ENCODE measurements at places on chromosomes 5 and 9.

DNA sequence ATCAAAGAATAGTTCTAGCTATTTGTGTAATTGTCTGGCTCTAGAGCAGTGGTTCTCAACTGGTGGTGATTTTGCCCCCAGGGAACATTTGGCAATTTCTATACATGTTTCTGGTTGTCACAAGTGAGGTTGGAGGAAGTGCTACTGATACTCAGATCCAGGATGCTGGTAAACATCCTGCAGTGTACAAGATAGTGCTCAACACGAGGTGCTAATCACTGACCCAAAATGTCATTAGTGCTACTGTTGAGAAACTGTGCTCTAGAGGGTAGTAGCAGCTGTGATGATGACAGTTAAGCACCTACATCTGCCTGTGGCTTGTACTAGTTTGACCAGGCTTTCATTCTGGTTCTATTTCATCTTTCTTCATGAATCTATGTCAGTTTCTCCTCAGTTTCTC lies 22.1 kb downstream of the LRRC19 start:
- no peak for DNase-seq

- no peak for DNase-seq
Measured at GRCh38 chr5:154278908-154279307, 88.4 kb downstream of the GALNT10 start.

- DNase-seq: no peak
Measured at GRCh38 chr5:167284222-167284890, 1007.1 kb upstream of the WWC1 start.

GRCh38 chr9:109001275-109001676 lies 12.0 kb downstream of the CTNNAL1 start:
- no peak for DNase-seq

- DNase-seq: no peak
Measured at GRCh38 chr9:75265525-75265972, 177.2 kb downstream of the OSTF1 start.
